Neuronal stem cell (in vitro differentiated cells): ENCODE measurements at places on chromosomes 4 and X.

GRCh38 chr4:182736207-182736606, 181.0 kb downstream of the DCTD start:
- H3K27me3 ChIP-seq = no peaks in the 10 kb centered on the region
- no peak overlapping the region for H3K4me3 ChIP-seq
- peaks cover 86% of the 10 kb centered on the region for H3K36me3 ChIP-seq
- no peak overlapping the region for H3K27ac ChIP-seq
- no peak for DNase-seq

- no peaks in the 10 kb centered on the region for H3K27me3 ChIP-seq
- no peaks in the 10 kb centered on the region for H3K4me1 ChIP-seq
- no peak overlapping the region for H3K27ac ChIP-seq
- H3K4me3 ChIP-seq = no peak overlapping the region
Measured at GRCh38 chr4:63169836-63170235, 1239.4 kb downstream of the TECRL start.

DNA sequence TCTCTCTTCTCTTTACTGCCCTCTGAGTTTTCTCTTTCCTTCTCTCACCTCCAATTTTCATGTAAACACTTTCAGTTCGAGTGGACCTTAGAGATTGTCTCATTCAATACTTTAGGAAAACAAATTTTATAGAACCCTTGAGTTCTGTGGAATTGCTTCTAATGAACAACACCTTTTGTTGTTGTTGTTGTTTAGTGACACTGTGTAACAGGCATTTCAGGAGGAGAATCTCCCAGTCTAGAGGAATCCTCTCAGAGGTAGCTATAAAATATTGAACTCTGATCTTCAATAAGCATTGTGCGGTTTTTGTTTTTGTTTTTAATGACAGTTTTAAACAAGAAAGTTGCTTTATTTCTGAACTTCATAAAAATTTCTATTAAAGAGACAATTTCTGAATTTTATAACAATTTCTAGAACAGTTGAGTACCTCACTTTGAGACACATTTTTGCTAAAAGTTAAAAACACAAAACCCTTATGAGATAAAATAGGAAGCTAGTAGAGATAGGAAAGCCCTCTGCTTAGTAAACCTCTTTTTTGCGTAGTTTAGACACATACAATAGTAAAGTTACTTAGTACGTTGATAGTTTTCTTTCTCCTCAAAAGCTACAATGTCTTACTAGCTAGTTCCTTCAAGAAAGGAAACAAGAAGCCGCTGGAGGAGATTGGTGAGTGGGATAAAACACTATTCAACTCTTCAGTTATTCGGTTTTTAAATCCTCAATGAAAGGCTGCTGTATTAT, 38.8 kb downstream of the CLCN3 start:
- no peaks in the 10 kb centered on the region for H3K27me3 ChIP-seq
- H3K4me3 ChIP-seq = no peak overlapping the region
- no peak for DNase-seq
- H3K36me3 ChIP-seq = peaks cover 5% of the 10 kb centered on the region
- no peak overlapping the region for H3K27ac ChIP-seq
- peaks cover 3% of the 10 kb centered on the region for H3K4me1 ChIP-seq

DNA sequence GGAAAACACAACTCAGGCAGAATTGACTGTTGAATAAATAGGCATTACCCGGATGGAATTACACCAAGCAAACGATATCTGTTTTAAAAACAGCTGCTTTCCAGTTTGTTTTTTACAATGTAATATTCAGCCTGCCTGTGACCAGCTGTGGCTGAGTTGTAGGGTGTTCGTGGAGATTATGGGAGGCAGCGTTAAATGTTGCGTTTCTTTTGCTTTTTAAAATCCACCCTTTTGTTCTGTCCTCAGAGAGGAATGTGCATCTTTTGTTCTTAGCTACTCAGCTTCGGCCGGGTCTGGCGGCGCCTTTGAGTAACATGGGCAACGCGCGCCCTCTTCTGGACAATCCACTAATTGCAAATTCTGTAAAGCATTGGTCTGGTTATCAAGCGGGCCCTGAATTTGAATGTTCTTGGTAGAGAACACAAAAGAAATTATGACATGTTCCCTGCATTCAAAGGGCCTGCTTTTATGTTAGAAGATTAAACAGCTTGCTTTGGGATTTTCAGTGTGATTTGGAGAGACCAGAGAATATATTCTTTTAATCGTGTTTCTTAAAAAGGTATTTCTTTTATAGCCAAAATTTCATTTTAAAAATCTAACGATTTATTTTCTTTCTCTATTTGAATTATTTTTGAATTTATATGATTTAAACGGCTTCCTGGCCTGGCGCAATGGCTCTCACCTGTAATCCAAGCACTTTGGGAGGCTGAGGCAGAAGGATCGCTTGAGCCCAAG, 76.3 kb upstream of the TRIM2 start:
- no peaks in the 10 kb centered on the region for H3K36me3 ChIP-seq
- H3K27ac ChIP-seq = peak overlapping the region; percentile 50
- peak; percentile 96 for DNase-seq
- H3K4me3 ChIP-seq = peak overlapping the region; percentile 25

DNA sequence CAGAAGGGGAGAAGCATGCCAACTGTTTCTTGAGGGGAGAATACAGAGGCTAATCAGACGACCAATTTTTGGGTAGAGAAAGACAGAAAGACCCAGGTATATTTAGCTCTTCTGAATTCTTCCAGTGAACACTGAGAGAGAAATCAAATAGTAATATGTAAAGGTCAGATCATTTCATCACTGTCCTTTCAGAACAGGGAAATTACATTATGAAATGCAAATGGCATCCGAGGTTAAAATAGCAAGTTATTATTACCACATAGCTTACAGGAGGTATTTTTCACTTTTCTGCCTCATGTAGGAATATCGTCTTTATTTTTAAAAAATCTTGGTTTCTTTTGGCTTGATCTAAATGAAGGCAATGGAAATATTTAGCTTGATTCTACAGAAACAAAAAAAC, 18.0 kb downstream of the GABRB1 start:
- no peaks in the 10 kb centered on the region for H3K27me3 ChIP-seq
- no peak for DNase-seq
- H3K4me3 ChIP-seq = no peak overlapping the region
- no peak overlapping the region for H3K27ac ChIP-seq
- no peaks in the 10 kb centered on the region for H3K36me3 ChIP-seq
